ENCODE measurements at places on chromosomes 5 and 9.

- H3K4me3 ChIP-seq, result no peak overlapping the region
- H3K27ac ChIP-seq, result no peak overlapping the region
- H3K4me1 ChIP-seq, result no peaks in the 10 kb centered on the region
- DNase-seq, result no peak
- H3K36me3 ChIP-seq, result peaks cover 2% of the 10 kb centered on the region
- H3K27me3 ChIP-seq, result no peaks in the 10 kb centered on the region
Observed at GRCh38 chr9:121239851-121240250, 28.1 kb upstream of the GSN start.

GRCh38 chr9:86575137-86575536 lies 220.9 kb upstream of the TUT7 start:
- no peaks in the 10 kb centered on the region for H3K36me3 ChIP-seq
- H3K4me3 ChIP-seq, result no peak overlapping the region
- H3K27ac ChIP-seq, result no peak overlapping the region
- no peaks in the 10 kb centered on the region for H3K4me1 ChIP-seq
- peaks cover 20% of the 10 kb centered on the region for H3K27me3 ChIP-seq

DNA sequence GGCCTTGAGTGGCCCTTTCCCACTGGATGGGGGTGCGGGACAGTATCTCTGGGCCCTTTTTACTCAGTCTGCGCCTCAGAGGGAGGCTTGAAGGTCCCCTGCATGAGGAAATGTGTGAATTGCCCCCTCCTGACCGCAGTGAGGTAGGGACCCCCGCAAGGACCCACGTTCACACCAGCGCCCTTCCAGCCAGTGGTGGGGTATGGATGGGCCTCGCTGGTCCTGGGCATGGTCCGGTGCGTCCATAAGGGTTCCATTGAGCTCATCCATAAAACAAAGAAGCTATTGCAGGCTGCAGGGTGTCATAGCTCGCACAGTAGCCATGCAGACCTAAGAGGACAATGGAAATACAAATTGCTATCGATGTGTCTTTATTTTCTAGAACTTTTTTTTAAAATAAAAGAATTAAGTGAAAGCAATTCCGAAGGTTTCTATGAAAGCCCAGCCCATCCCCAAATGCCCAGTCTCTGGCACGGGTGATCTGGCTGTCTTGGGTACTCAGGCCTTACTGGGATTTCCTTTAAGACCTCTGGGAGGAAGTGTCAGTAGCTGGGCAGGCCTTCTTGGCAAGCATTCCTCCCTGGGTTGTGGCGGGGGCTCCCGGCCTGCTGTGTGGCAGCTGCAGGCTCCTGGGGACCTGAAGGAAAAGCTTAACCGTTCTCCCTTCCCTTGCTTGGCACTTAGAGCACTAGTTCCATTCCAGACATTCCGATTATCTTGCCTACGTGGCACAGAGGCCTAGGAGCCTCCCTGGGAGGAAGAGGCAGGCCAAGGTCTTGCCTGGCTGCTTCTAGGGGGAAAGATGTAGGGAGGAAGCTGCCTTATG lies 1.5 kb upstream of the SEMA5A start:
- peaks cover 4% of the 10 kb centered on the region for H3K36me3 ChIP-seq
- no peak overlapping the region for H3K4me3 ChIP-seq
- no peak for DNase-seq
- peaks cover 24% of the 10 kb centered on the region for H3K27me3 ChIP-seq
- H3K4me1 ChIP-seq, result peaks cover 4% of the 10 kb centered on the region

DNA sequence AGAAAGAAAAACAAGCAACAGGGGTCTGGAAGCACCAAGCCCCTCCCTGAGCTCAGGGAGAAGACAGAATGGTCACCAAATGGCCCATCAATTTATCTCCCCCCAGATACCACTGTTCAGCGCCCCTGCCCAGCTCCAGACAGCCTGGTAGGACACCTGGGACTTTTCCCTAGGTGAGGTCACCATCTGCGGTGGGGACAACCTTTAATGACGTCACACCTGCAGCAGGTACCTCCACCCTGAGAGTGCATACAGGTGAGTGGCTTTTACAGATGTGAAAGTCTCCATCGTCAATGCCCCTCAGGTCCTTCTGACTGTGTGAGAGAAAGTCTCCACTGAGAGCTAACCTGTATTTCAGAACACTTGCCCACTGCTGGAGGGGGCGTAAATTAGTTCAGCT lies 34.3 kb upstream of the LAMC3 start:
- H3K27me3 ChIP-seq, result peaks cover 66% of the 10 kb centered on the region
- peaks cover 3% of the 10 kb centered on the region for H3K4me1 ChIP-seq
- no peak for DNase-seq
- no peak overlapping the region for H3K4me3 ChIP-seq

DNA sequence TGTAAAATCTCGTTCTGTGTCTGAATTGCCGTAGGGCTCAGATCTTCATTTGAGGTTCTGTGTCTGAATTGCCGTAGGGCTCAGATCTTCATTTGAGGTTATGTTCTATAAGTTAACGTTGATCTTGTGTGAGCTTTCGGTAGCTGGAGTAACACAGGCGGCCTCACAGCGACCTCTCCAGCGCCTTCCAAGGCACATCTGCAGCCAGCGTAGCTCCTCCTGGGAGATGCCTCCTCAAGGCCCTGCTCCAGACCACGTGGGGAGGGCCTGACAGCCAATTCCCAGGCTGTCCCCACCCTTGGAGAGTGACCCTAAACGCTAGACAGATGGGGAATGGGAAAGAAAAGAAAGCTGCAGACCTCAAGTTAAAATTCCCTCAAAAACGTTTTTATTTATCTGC lies 8.7 kb upstream of the AHRR start:
- H3K4me1 ChIP-seq, result peaks cover 12% of the 10 kb centered on the region
- H3K36me3 ChIP-seq, result peaks cover 25% of the 10 kb centered on the region
- no peaks in the 10 kb centered on the region for H3K27me3 ChIP-seq

- DNase-seq, result no peak
- H3K36me3 ChIP-seq, result no peaks in the 10 kb centered on the region
- no peak overlapping the region for H3K4me3 ChIP-seq
Observed at GRCh38 chr5:87541676-87542075, 128.9 kb upstream of the CCNH start.

DNA sequence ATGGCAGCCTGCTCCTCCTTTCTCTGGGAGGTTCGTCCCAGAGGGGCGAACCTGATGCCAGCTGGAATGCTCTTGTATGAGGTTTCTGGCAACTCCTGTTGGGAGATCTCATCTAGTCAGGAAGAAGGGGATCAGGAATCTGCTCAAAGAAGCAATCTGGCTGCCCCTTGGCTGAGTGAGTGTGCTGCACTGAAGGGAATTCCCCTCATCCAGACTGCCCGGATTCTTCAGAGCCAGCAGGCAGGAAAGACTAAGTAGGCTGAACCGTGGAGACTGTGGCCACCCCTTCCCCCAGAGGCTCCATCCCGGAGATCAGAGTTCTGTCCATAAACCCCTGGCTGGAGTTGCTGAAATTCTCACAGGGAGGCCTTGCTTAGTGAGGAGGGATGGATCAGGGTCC lies 476.0 kb downstream of the CSNK1G3 start:
- no peak overlapping the region for H3K27ac ChIP-seq
- no peaks in the 10 kb centered on the region for H3K4me1 ChIP-seq
- no peaks in the 10 kb centered on the region for H3K27me3 ChIP-seq
- no peak overlapping the region for H3K4me3 ChIP-seq
- H3K36me3 ChIP-seq, result no peaks in the 10 kb centered on the region

- H3K36me3 ChIP-seq, result no peaks in the 10 kb centered on the region
- no peak overlapping the region for H3K4me3 ChIP-seq
- H3K4me1 ChIP-seq, result no peaks in the 10 kb centered on the region
- peaks cover 37% of the 10 kb centered on the region for H3K27me3 ChIP-seq
Observed at GRCh38 chr5:90793183-90793582, 234.6 kb downstream of the ADGRV1 start.

DNA sequence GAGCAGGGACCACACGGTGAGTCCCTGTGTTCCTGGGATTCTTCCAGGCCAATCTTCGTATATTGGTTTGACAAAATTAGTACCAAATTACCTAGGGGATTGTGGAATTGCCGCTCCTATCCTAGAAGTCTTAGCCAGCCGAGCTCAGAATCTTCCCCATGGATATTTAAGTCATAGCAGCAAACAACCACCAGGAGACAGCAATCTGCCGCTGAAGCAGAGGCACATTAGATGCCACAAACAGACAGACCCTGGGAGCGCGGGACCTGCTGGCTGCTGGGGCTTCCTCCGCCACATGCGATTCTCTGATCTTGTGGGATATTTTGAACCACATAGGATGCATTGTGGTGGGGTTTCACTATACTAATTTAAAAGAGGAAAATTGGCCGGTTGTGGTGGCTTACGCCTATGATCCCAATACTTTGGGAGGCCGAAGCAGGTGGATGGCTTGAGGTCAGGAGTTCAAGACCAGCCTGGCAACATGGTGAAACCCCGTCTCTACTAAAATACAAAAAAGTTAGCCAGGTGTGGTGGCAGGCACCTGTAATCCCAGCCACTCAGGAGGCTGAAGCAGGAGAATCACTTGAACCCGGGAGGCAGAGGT lies 31.7 kb upstream of the ZBTB43 start:
- no peaks in the 10 kb centered on the region for H3K4me1 ChIP-seq
- no peak overlapping the region for H3K27ac ChIP-seq
- H3K4me3 ChIP-seq, result no peak overlapping the region

DNA sequence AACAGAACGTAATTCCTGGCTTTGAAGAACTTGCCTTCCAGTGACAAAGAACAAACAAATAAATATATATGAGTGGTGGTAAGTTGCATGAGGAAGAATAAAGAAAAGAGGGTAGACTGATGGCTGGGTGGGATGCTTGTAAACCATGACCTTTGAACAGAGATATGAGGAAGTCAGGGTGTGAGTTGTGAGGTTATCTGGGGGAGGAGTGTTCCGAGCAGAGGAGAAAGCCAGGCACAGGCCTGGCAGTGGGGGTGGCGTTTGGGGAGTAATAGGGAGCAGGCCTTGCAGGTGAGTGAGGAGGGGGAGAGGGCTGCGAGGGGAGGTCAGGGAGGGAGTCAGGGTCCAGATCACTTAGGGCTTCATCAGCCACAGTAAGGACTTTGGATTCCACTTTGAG lies 213.4 kb downstream of the PTTG1 start:
- no peak for DNase-seq
- no peaks in the 10 kb centered on the region for H3K36me3 ChIP-seq
- H3K4me1 ChIP-seq, result no peaks in the 10 kb centered on the region
- no peak overlapping the region for H3K4me3 ChIP-seq
- no peak overlapping the region for H3K27ac ChIP-seq

DNA sequence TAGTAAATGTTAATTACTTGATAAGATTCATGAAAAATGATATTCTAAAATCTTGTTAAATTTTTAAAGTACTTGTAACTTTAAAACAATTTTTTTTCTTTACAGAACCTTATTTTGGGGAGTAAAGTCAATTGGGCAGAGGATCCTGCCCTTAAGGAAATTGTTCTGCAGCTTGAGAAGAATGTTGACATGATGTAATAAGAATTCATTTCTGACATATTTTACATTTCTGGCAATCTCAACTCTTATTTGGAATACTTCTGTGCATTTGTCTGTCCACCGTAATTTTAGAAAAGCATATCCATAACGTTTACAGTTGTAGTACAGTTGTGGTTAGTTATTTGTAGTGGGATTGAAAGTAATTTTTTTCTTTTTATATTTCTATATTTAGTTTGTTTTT lies 20.2 kb downstream of the CENPH start:
- peaks cover 5% of the 10 kb centered on the region for H3K36me3 ChIP-seq
- H3K27ac ChIP-seq, result no peak overlapping the region
- no peaks in the 10 kb centered on the region for H3K4me1 ChIP-seq
- no peak overlapping the region for H3K4me3 ChIP-seq
- H3K27me3 ChIP-seq, result no peaks in the 10 kb centered on the region

- H3K27me3 ChIP-seq, result no peaks in the 10 kb centered on the region
- H3K4me1 ChIP-seq, result peaks cover 20% of the 10 kb centered on the region
- H3K4me3 ChIP-seq, result no peak overlapping the region
- peak overlapping the region; percentile 84 for H3K27ac ChIP-seq
- DNase-seq, result peak; percentile 21
Observed at GRCh38 chr5:172731680-172732074, 39.3 kb downstream of the DUSP1 start.

DNA sequence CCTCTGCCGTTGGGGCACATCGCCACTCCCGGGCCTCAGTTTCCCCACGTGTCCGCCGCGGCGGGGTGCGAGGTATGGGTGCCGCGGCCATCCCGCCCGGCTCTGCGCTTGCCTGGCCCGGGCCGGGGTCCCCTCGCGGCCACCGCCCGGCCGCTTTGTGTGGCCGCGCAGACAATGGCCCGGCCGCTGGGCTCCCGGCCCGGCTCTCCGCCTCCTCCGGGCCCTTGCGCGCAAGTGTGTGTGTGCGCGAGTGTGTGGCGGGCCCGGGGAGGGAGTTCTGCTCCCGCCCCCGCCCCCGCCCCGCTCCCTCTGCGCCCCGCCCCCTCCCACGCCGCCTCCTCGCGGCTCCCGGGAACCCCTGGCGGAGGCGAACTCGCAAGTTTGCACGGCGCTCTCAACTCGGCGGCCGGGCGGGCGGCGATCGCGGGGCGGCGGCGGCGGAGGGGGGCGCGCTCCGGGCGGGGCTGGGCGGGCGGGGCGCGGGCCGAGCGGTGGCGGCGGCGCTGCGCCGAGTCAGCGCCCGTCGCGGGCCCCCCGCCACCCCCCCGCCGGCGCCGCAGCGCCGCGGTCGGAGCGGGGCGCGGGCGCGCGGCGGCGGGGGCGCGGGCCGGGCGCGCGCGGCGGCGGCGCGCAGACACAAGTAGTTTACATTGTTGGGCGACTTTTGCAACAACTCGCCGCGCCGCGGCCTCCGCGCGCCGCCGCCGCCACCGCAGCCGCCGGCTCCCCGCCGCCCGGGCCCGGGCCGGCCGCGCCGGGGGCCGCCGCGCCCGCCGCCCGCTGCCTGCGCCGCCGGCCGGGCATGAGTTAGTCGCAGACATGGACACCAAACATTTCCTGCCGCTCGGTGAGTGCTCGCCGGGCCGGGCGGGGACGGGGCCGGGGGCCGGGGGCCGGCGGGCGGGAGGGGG lies at the start of gene RXRA:
Gene RXRA (plus strand): TSS at position 643 of the 911 bp plus-strand sequence. CDS start 177 bp downstream, at position 820.
- peak within 1 kb of the TSS; percentile 87 for H3K4me3 ChIP-seq
- DNase-seq, result peak; percentile 55
- no peak within 1 kb of the TSS for H3K27ac ChIP-seq
- peaks cover 24% of the 10 kb centered on the region for H3K36me3 ChIP-seq

GRCh38 chr5:113022661-113023060 lies 46.1 kb downstream of the DCP2 start:
- H3K4me3 ChIP-seq, result peak overlapping the region; percentile 50
- peaks cover 29% of the 10 kb centered on the region for H3K4me1 ChIP-seq
- peak overlapping the region; percentile 88 for H3K27ac ChIP-seq

GRCh38 chr5:176355400-176356178 lies 6.0 kb downstream of the KIAA1191 start:
- no peak for DNase-seq
- H3K4me1 ChIP-seq, result peaks cover 20% of the 10 kb centered on the region
- H3K4me3 ChIP-seq, result no peak overlapping the region
- no peaks in the 10 kb centered on the region for H3K27me3 ChIP-seq
- peaks cover 75% of the 10 kb centered on the region for H3K36me3 ChIP-seq

DNA sequence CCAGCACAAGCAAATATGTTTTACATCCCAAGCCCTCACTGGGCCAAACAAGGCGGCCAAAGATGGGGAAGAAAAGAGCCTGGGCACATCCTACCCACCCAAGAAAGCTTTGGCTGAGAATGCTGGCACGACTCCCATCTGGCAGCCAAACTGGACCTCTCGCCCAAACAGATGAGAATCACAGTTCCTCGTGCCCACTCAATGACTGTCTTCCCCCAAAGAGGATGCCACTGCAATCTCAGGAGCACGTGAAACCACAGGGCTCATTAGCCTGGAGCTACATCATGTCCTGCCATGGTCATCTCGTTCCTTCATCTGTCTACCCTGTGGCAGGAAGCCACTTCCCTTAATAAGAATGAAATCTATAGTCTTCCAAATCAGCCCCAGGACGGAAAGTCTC lies 536.8 kb downstream of the BNC2 start:
- H3K36me3 ChIP-seq, result no peaks in the 10 kb centered on the region
- H3K4me1 ChIP-seq, result no peaks in the 10 kb centered on the region
- no peak overlapping the region for H3K27ac ChIP-seq
- H3K4me3 ChIP-seq, result no peak overlapping the region
- no peak for DNase-seq
- no peaks in the 10 kb centered on the region for H3K27me3 ChIP-seq

Measured in effector memory CD8-positive, alpha-beta T cell (primary cell).